ENCODE measurements at places on chromosomes 4 and X.

- DNase-seq: no peak
Observed at GRCh38 chr4:108483079-108483478, 137.3 kb upstream of the RPL34 start.

- DNase-seq: no peak
Observed at GRCh38 chr4:96603641-96604040, 763.7 kb downstream of the PDHA2 start.

DNA sequence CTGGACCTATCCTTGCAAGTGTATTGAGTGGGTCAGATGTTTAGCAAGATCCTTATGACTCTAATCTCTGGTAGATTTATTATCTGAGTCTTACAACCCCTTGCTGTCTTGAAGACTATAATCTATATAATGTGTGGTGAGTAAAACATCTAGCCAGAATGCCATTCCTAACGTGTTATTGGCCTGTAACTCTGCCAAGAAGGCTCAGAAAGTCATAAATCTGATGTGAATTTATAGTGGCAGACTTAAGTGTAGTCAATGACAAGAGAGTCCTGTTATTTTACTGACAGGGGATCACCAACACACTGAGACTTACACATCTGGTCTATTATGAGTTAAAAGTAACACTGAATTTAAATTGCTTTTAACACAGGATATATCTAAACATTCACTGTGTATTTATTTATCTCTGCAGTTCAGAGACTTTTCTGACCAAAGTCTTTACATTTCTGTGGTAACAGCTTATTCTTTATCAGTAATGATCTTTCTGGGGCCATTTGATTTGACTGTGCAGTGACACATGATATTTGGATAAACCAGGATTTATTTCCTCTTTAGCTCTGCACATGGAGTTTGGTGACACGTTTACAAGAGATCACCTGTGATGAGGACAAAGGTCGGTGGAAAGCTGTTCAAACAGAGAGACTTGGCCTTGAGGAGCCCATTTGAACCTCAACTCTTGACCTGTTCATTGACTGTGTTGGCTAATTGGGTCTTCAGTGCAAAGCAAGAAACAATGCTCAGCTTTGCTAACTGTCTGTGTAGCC is 415.8 kb downstream of the STIM2 start:
- DNase-seq: no peak

DNA sequence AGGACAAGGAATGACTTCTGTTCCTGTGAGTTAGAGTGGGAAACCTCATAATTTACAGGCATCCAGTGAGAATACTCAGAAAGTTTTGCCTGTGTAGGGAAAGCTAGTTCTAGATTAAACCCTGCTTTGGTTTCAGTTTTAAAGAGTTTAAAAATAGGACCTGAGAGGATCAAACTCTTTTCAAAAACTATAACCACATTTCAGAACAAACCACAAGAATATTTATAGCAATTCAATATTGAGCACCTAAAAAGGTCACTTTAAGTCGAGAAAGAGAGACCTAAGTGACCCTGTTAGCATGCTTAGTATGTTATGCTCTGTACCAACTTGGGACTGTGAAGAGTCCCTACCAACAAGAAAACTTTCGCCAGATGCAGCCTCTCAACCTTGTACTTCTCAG is 17.4 kb upstream of the PWWP3B start:
- no peak for DNase-seq

GRCh38 chr4:26859762-26860156 is 882 bp upstream of the STIM2 start:
- DNase-seq: no peak

DNA sequence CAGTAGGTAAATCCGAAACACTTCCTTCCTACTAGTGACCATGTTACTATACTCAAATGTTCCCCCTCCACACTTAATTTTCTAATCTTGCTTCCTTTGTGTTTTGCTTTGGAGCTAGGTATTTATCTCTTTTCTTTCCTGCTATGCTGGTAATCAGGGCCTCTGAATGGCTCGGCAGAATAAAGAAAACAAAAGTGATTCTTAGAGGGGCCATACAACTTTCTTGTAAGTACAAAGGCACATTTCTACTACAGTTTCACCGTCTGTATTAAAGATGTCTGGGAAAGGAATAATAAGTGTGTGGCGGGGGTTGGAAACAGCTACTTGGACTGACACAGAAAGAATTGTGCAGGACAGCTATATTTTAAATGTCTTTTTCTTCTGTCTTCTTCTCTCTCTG is 50.3 kb downstream of the GPC3 start:
- no peak for DNase-seq

- DNase-seq: no peak
Observed at GRCh38 chrX:18931972-18932371, 51.9 kb downstream of the PHKA2 start.

DNA sequence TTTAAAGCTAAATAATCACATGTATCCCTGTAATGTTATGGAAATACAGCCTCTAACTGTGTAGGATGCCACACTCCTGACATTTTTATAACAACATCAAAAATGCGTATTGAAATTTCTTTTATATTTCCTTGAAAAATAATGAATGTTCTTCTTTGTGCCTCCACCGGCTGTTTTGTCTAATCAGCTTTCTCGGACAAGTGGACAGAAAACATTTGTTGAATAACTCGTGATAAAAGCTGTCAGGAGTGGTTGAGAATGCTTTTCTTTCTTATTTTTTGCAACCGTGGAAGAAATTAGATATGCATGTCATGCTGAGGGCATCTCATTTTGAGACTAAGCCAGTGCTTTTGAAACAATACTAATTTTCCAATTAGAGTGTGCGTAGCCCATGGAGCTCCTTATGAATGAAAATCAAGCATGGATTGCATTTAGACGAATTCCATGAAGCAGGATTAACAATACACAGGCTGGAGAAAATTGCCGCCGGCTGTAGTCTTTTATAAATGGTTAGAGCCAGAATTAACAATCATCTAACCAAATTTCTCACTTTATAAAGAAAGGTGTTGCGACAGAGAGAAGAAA is 614.5 kb upstream of the LCORL start:
- DNase-seq: no peak

- no peak for DNase-seq
Observed at GRCh38 chrX:118554511-118554910, 58.9 kb downstream of the DOCK11 start.

Measured in iPS DF 19.7 (cell line).